ENCODE measurements at places on chromosomes 6 and 20. TPM values are rescaled to one million over a fixed set of nuclear protein-coding genes. Genes with fewer than 3 reads are reported as not detected.

GRCh38 chr6:52328729-52329128 lies 33.2 kb upstream of the PAQR8 start:
- no peaks in the 10 kb centered on the region for H3K4me1 ChIP-seq
- H3K36me3 ChIP-seq, result no peaks in the 10 kb centered on the region
- H3K4me3 ChIP-seq, result no peak overlapping the region
- no peaks in the 10 kb centered on the region for H3K27me3 ChIP-seq
- peak overlapping the region; percentile 63 for H3K27ac ChIP-seq

DNA sequence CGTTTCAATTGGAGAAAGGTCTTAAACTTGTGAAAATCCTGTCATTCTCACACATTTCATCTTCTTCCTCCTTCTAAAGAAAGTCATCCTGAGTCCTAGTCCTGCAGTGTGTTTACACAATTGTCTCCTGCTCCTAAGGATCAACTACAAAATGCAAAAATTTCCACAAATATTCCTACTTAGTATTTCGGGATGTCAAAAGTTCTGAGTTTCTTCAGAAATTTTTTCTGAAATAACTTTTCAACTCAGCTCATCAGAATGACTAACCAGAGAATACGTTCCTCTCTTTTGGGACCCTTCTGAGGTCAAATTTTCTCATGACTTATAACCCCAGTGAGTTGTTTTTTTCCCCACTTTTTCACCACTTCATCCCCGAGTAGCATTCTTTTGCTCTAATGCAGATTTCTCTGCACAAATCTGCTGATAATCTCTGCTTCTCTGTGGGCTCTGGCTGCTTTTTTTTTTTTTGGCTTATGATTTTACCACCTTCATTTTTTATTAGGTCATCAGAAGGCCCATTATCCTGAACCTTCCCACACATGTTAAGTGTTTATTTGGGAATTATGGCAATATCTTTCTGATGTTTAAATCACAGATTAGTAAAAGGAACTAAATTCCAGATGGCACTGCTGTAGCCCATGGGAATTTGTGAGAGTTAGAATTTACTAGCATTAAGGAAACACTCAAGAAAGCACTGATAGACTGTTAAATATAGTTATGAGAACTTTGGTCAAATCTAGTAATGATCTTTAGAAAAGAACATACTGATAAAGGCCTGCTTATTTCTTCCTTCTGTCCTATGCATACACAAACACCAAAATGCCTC lies 41.4 kb downstream of the MAP3K5 start:
- no peaks in the 10 kb centered on the region for H3K27me3 ChIP-seq
- H3K36me3 ChIP-seq, result no peaks in the 10 kb centered on the region
- no peak overlapping the region for H3K4me3 ChIP-seq
- no peak overlapping the region for H3K27ac ChIP-seq
- DNase-seq, result no peak

TFAP2C gene
- total RNA-seq, result 6.9 TPM

DNA sequence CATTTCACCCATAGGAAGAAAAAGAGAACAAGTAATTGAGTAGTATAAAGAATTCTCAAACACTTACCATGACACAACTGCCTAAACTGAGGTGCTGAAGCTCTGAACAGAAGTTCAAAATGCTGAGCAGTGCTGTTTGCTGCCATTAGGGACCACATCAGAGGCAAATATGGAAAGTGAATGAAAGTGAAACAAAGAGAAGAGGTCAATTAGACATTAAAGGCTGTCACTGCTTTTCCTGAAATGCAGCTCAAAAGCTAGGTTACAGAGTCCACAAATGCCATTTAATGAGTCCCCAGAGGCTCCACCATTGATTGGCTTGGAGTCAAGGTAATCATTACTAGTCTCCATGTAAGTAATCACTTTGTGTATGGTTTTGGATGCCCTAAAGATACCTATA lies 46.1 kb downstream of the POU3F2 start:
- no peak overlapping the region for H3K27ac ChIP-seq
- no peaks in the 10 kb centered on the region for H3K27me3 ChIP-seq
- H3K4me1 ChIP-seq, result no peaks in the 10 kb centered on the region
- no peaks in the 10 kb centered on the region for H3K36me3 ChIP-seq
- no peak for DNase-seq
- H3K4me3 ChIP-seq, result no peak overlapping the region

- DNase-seq, result no peak
- no peaks in the 10 kb centered on the region for H3K4me1 ChIP-seq
- H3K27me3 ChIP-seq, result no peaks in the 10 kb centered on the region
- no peak overlapping the region for H3K27ac ChIP-seq
- H3K4me3 ChIP-seq, result no peak overlapping the region
Measured at GRCh38 chr20:33373735-33374605, 27.3 kb downstream of the CDK5RAP1 start.

HSPA1A gene
- 164 TPM for total RNA-seq

DNA sequence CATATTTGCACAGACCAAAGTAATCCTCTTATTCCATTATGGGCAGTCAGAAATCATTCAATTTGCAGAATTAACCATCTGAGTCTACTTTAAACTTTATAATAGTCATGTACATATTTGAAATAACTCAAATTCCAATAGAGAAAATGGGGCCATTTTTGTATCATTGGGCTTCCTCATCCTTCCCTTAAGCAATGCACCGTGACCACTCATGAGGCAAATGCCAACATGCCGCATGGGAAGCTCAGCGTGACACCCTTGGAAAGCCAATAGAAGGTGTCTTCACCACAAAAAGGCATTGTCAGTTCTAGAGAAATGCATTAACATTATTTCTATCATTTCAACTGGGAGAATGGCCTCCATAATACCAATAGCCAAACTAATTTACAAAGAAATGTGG lies 38.5 kb downstream of the SIM1 start:
- H3K4me1 ChIP-seq, result no peaks in the 10 kb centered on the region
- no peak overlapping the region for H3K27ac ChIP-seq
- no peaks in the 10 kb centered on the region for H3K36me3 ChIP-seq
- no peak for DNase-seq
- no peaks in the 10 kb centered on the region for H3K27me3 ChIP-seq
- H3K4me3 ChIP-seq, result no peak overlapping the region

GPX5 gene
- not detected for total RNA-seq

GRCh38 chr20:19942611-19943010 lies 74.6 kb upstream of the NAA20 start:
- no peak for DNase-seq
- H3K27ac ChIP-seq, result peak overlapping the region; percentile 83
- no peaks in the 10 kb centered on the region for H3K27me3 ChIP-seq
- peaks cover 73% of the 10 kb centered on the region for H3K4me1 ChIP-seq
- no peaks in the 10 kb centered on the region for H3K36me3 ChIP-seq

- DNase-seq, result no peak
- no peaks in the 10 kb centered on the region for H3K27me3 ChIP-seq
- peak overlapping the region; percentile 69 for H3K4me3 ChIP-seq
- peaks cover 21% of the 10 kb centered on the region for H3K4me1 ChIP-seq
- peak overlapping the region; percentile 80 for H3K27ac ChIP-seq
Measured at GRCh38 chr6:20533746-20534294, 437 bp upstream of the CDKAL1 start.

GRCh38 chr6:69466979-69467570 lies 329.7 kb downstream of the LMBRD1 start:
- H3K27ac ChIP-seq, result no peak overlapping the region
- no peaks in the 10 kb centered on the region for H3K4me1 ChIP-seq
- H3K27me3 ChIP-seq, result no peaks in the 10 kb centered on the region
- no peaks in the 10 kb centered on the region for H3K36me3 ChIP-seq

GRCh38 chr6:114588726-114589125 lies 245.9 kb upstream of the HS3ST5 start:
- H3K4me1 ChIP-seq, result no peaks in the 10 kb centered on the region
- H3K36me3 ChIP-seq, result no peaks in the 10 kb centered on the region
- no peak overlapping the region for H3K27ac ChIP-seq
- no peak overlapping the region for H3K4me3 ChIP-seq
- H3K27me3 ChIP-seq, result no peaks in the 10 kb centered on the region
- no peak for DNase-seq

CPXM1 gene
- not detected for total RNA-seq

DNA sequence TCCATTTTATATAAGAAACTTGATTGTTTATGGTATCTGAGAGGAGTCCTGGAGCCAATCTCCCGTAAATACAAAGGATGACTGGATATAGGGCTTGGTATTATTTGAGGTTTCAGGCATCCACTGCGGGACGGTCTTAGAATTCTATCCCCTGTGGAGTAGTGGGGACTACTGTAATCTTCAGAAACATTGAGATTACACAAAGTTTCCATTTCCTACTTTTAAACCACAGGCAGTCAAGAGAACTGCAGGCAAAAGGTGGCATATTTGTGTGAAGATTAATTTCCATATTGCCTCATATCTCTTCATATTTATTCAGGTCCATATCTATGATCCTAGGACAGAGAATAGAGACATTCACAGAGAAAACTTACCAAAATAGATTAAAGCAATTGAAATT lies 586.2 kb downstream of the PHF3 start:
- no peaks in the 10 kb centered on the region for H3K27me3 ChIP-seq
- H3K4me1 ChIP-seq, result no peaks in the 10 kb centered on the region
- no peaks in the 10 kb centered on the region for H3K36me3 ChIP-seq
- no peak overlapping the region for H3K27ac ChIP-seq
- no peak overlapping the region for H3K4me3 ChIP-seq

ELMO2 gene
- 48.2 TPM for total RNA-seq

DNA sequence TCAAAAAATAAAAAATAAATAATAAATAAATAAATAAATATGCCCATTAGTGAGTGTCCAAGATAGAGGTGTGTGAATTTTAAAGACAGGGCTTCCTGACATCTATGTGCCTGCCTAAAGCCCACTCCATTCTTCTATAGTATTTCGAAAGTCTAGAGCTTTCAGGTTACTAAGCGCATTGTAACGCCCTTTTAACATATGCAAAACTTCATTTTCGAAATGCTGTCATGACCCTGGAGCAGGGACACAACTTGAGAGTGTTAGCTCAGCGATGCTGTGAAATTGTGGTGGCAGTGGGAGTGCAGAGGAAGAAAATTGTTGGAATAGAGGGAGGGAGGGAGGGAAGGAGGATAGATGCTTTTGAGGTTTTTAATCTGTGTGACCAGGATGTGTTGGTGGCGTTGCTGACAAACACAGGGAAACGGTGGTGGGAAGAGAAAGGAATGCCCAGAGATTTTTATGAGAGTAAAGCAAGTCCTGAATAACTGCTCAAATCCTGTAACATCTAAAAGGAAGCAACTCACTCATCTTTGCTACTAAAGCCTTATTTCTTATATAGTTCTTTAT lies 169.3 kb downstream of the ARID1B start:
- H3K27ac ChIP-seq, result no peak overlapping the region
- H3K4me1 ChIP-seq, result peaks cover 19% of the 10 kb centered on the region
- no peaks in the 10 kb centered on the region for H3K36me3 ChIP-seq
- H3K27me3 ChIP-seq, result no peaks in the 10 kb centered on the region

GRCh38 chr20:47336129-47336754 lies 20.3 kb downstream of the ZMYND8 start:
- H3K27me3 ChIP-seq, result no peaks in the 10 kb centered on the region
- no peak overlapping the region for H3K4me3 ChIP-seq
- H3K36me3 ChIP-seq, result no peaks in the 10 kb centered on the region
- peak overlapping the region; percentile 89 for H3K27ac ChIP-seq

DNA sequence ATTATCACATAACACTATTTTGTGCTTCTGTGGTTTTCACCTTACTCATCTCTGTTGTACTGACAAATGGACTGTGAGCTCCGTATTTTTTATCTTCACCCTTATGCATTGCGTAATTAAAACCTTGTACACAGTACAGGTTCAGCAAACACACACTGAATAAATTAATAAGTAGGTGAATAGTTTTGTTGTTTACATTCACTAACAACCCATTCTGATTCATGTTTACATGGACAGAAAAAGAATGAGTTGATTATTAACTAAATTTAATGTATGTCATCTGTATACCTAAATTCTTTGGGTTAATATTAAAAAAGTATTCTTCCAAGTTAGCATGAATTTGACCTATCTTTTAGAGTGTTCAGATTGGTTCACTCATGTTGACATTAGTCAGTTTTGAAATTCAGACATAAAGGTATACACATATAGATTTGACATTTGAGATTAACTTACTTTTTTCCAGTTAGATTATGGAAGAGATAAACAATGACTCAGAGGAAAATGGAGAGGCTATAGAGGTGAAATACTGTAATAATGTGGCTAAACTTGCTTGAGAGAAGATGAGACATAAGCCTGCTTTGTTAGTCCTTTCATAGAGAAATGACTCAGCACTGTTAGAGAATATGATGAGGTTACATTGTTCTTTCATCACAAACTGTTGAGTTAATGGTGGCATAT lies 541.7 kb upstream of the FLRT3 start:
- no peaks in the 10 kb centered on the region for H3K4me1 ChIP-seq
- H3K27me3 ChIP-seq, result no peaks in the 10 kb centered on the region
- H3K36me3 ChIP-seq, result no peaks in the 10 kb centered on the region
- H3K4me3 ChIP-seq, result no peak overlapping the region
- DNase-seq, result no peak

CCM2L gene
- total RNA-seq, result 22.4 TPM

DNA sequence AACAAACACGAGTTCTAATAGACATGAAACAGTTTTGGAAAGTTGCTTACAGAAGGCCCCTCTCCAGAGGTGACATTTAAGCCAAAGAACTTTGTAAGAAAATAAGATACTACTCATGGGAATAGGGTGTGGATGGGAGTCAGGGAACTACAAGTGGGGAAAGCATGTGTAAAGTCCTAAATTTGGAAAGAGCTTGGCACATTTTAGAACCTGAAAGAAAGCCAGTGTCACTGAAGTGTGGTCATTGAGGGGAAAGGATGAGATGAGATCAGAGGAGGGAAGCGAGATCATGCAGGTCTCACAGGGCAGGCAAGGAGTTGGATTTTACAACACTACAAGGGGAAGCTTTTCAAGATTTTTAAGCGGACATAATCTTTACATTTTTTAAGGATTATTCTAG lies 38.0 kb downstream of the VGLL2 start:
- no peaks in the 10 kb centered on the region for H3K36me3 ChIP-seq
- H3K4me3 ChIP-seq, result no peak overlapping the region
- H3K4me1 ChIP-seq, result peaks cover 9% of the 10 kb centered on the region

CEP250 gene
- 15.4 TPM for total RNA-seq

DNA sequence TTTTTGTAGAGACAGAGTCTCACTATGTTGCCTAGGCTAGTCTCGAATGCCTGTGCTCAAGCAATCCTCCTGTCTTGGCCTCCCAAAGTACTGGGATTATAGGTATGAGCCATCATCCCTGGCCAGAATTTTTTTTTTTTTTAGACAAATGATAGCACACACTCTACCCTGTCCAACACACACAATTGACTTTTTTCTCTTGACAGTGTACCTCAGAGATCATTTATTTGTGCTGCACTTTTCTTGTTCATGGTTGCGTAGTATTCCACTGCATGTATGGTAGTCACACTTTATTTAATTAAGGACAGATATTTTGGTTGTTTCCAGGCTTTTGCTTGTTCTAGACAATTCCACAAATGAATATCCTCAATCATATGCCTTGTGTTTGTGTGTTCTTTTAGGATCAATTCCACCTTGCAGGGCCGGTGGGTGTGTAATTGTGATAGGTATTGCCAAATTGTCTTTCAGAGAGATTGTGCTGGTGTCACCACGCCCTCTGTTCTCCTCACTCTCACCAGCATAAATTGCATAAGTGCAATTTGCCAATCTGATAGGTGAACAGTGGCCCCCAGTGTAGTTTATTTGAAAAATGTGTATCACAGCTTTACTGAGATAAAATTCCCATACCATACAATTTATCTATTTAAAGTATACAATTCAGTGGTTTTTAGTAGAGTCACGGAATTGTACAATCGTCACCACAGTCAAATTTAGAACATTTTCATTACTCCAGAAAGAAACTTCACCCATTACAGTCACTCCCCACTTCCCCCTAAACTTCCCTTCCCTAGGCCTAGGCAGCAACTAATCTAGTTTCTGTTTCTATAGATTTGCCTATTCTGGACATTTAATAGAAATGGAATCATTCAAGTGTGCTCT lies 20.1 kb downstream of the SRC start:
- DNase-seq, result peak; percentile 20
- H3K27ac ChIP-seq, result peak overlapping the region; percentile 16
- H3K36me3 ChIP-seq, result no peaks in the 10 kb centered on the region

SLC22A7 gene
- total RNA-seq, result not detected

RALGAPA2 gene
- total RNA-seq, result 71.2 TPM

All from upper lobe of left lung (tissue), 6 donors.